ENCODE measurements at places on chromosomes 4 and X. TPM values are rescaled to one million over a fixed set of nuclear protein-coding genes. Genes with fewer than 3 reads are reported as not detected.

DNA sequence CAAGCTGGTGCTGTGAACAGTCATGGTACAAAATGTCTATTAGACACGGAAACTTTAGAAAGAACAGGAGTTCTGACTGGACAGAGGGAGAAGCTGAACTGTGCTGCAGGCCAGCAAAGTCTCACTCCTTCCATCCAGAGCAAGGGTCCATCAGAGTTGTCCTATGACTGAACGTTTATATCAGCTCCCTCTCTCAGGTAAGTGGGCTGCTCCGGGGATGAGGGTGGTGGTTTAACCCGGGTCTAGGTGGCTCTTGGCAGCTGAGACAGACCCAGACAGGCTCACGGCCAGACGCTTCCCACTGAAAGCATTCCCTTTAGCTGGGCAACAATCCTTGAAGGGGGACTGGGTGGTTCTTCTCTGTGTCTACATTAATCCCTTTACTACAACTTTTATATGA lies 385.0 kb upstream of the SMIM31 start:
- DNase-seq: no peak

DNA sequence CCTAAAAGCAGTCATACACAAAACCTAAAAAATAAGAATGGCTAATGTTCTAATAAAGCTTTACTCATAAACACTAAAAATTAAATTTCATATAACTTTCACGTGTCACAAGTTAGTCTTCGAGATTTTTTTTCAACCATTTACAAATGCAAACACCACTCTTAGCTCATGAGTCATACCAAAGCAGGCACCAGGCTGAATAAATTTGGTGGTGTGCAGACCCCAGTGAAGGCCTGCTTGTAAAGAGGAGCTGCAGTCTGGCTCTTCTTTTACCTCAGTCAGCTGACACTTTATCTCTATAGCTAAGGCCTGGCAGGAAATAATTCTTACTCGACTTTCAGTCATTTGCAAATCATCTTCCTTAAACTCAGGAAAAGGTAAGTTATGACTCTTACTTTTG lies 37.4 kb downstream of the CLOCK start:
- no peak for DNase-seq

GRCh38 chrX:111041018-111041462 lies 55.0 kb upstream of the PAK3 start:
- no peak for DNase-seq

- DNase-seq: no peak
These were observed 412 bp downstream of the SLC10A3 start for GRCh38 chrX:154490021-154490413.

Gene ASMT
- not detected for total RNA-seq
